Stimulated activated CD8-positive, alpha-beta memory T cell treated with anti-CD3 and anti-CD28 coated beads, Interleukin-7, amount 100 ng/mL, for 4 hours (primary cell): ENCODE measurements at places on chromosomes 7 and 10.

DNA sequence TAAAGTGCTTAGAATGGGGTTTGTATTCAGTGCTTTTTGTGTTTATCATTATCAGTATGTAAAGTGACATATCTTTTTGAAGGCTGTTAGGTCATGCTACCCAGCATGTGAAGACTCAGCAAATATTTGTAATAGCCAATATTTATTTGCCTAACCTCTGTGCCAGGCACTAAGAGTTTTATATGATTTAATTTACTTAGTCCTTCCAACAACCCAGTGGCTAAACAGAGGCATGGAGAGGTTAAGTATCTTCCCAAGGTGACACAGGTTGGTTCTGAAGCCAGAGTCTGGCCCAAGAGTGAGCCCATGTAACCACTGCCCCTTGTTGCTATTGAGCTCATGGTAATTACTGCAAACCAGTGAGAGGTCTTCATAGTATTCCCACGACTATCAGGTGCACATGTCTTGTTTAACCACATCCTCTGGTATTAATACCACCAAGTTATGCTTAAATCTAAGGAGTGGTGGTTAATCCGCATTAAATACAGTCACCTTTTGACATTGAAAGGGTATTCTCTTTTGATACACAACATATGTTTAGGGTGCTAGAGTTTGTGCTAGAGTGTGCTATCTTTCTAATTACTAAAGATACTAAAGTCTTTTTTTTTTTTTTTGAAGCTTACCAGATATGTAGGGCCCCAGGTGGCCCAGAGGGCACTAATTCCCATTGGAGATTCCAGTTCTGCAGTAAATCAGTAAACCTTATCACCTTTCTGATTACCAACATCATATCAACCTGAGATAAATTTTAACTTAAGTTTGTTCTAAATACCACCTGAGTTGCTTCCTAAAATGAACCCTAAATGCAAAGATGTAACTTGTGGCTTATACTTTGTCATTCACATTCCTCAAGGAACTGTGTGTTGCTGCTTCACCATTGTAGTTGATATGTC, 2.9 kb downstream of the ADD3 start:
- DNase-seq = no peak

- no peak for DNase-seq
Measured at GRCh38 chr10:116696919-116697318, 45.4 kb downstream of the HSPA12A start.

- no peak for DNase-seq
Measured at GRCh38 chr7:37674531-37674930, 9.0 kb upstream of the GPR141 start.

GRCh38 chr7:30791114-30791513, 19.9 kb downstream of the MINDY4 start:
- no peak for DNase-seq

DNA sequence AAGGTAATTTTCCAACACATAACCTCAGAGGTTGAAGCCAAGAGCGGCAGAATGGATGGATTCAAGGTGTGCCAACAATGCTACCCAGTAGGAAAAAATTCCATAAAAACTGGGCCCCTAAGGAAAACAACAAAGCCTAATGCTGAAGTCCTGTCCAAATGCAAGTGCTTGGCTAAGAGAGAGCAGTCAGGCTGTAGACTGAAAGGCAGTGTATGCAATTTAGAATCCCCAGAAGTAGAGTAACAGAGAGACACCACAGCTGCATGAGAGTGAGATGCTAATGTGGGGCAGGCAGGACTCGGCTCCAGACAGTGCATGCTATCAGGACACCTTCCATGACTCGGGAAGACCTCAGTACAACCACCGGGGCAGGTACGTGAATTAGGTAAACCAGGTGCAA, 124.5 kb downstream of the ZFAND4 start:
- no peak for DNase-seq
